Activated T-cell treated with anti-CD3 and anti-CD28 coated beads, Interleukin-2, amount 50 U/mL, for 4 hours (primary cell): ENCODE measurements at places on chromosomes 2 and 18.

GRCh38 chr2:200748779-200749178, 62.9 kb upstream of the BZW1 start:
- no peak for DNase-seq

- DNase-seq: no peak
Observed at GRCh38 chr2:120820263-120820952, 84.7 kb downstream of the GLI2 start.

DNA sequence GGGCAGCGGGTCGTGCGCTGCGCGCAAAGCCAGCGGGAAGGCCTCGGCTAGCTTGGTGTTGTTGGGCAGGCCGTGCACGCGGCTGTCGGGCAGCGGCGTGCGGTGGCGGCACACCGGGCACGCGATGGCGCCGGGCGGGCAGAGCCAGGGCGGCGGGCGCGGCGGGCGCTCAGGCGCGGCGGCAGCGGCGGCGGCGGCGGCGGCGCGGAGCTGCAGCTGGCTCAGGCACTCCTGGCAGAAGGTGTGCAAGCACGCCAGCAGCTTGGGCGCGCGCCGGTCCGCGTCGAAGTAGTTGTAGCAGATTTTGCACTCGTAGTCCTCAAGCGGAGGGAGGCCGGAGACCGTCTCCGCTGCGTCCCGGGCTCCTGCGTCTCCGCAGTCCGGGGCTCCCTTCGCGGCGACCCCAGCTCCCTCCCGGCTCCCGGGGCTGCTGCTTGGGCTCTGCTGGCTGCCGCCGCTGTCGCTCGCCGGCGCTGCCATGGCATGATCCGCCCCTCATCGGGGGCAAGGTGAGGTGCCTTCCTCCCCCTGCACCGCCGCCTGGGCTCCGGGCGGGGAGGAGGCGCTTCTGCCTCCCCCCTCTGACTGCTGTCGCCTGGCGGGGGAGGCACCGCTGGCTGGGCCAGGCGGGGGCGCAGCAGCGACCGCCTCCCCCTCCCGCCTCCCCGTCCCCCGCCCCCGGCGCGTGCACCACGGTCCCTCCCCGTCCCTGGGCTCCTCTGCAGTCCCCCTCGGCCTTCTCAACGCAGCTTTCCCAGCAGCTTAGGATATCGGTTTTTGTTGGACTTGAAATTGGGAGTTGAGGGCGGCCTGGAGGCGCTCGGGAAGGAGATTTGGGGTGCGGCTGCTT, 21.0 kb upstream of the PAX3 start:
- DNase-seq: no peak

DNA sequence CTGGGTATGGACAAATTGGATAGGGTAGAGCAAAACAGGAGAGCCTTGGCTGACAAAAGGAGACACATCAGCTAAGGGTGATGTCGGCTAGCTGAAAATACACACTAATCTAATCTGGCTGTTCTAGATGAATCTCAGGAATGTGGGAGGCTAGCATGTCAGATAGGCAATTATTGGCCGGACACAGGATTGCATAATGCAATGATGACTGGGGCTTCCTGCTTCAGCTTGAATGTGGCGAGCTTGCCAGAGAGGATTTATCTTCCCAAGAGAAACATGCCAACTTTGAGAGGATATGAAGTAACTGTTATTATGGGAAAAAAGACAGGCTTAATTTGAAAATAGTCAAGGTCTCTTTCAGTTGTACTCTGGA, 102.4 kb downstream of the TRIB2 start:
- DNase-seq: no peak

DNA sequence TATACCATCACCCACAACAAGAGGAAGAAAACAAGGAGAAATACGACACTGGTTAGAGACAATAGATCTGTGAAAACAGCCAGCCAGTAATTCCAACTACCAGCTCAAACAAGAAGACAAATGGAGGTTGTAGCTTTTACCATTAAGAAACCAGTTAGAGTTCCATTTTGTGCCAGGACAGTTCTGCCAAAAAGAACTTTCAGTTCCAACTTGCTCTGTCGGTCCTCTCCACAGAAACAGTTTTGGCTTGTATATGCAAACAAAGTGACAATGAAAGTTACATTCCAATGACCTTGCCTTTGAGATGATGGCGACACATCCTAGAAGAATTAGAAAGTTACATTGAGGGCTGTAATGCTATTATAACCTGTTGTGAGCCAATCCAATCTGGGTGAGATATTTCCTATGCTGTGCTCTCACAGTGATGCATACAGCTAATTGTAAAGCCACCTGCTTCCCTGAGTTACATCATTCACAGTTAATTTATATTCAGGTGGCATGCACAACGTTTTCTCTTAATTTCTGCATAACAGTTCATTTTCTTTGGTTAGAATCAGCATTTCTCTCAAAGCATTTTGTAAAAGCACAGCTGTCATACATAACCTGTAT, 1378.4 kb upstream of the PIK3C3 start:
- DNase-seq: no peak

DNA sequence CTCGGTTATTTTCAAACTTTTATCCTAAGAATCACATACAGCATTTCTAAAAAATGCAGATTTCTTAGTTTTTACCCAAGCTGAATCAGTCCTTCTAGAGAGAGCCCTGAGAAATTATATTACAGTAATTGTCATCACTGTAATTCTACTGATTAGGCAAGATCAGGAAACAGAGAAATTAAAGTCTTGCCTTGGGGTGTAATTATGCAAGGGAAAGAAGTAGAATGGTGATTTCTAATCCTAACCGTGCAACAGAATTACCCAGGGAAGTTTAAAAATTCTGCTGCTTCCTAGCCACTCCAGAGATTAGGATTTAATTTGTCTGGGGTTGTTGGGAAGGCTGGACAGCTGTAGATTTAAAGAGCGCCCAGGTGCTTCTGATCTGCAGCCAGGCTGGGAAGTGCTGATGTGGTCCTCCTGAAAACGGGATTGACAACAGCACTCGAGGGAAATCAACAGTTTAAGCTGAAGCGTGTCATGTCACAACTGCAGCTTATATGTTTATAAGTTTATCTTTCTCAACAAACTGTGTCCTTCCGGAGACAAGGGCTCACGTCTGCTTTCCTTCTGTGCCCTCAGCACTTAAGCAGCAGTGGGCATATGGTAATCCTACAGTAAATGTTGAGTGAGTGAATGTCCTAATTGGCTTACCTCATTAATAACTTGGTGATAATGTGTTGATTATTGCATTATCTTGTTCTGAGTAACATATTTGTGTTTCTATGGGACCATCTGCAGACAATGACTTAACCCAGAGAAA, 671.9 kb upstream of the SOX11 start:
- DNase-seq: no peak

DNA sequence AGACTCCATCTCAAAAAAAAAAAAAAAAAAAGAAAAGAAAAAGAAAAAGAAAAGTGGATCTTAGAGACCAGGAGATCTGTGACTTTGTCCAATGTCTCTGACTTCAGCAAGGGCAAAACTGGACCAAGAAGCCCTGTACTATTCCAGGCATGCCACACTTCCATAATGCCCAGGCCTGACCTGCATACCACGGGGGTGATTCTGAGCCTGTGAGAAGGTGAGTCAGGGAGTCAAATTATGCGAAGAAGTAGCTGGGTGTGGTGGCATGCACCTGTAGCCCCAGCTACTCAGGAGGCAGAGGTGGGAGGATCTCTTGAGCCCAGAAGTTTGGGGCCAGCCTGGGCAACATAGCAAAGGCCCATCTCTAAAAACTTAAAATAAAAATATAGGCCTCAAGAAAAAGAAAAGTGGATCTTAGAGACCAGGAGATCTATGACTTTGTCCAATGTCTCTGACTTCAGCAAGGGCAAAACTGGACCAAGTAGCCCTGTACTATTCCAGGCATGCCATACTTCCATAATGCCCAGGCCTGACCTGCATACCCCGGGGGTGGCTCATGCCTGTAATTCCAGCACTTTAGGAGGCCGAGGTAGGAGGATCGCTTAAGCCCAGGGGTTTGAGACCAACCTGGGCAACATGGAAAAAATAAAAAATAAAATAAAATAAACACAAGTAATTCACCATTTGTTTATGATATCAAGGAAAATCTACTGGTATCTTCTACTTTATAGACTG, 12.2 kb upstream of the PUM2 start:
- no peak for DNase-seq

GRCh38 chr2:5520463-5520972, 171.7 kb upstream of the SOX11 start:
- DNase-seq: no peak

DNA sequence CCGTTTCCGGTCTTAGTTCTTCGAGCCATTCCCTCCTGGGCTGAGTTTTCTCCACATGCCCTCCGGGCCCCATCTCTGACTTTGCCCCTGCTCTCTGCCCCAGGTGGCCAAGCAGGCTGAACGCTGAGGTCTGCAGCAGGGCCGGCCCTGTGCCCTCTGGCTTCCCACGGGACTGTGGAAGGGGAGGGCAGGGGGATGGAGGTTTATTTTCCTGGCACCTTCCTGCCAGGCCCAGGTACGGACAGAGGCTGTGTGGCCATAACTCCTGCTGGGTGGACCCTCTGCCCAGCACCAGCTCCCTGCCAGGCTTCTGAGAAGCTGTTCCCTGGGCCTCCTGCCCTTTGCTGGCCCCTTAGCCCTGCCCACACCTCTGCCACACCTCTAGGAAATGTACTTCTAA, 164.0 kb downstream of the TFCP2L1 start:
- no peak for DNase-seq

DNA sequence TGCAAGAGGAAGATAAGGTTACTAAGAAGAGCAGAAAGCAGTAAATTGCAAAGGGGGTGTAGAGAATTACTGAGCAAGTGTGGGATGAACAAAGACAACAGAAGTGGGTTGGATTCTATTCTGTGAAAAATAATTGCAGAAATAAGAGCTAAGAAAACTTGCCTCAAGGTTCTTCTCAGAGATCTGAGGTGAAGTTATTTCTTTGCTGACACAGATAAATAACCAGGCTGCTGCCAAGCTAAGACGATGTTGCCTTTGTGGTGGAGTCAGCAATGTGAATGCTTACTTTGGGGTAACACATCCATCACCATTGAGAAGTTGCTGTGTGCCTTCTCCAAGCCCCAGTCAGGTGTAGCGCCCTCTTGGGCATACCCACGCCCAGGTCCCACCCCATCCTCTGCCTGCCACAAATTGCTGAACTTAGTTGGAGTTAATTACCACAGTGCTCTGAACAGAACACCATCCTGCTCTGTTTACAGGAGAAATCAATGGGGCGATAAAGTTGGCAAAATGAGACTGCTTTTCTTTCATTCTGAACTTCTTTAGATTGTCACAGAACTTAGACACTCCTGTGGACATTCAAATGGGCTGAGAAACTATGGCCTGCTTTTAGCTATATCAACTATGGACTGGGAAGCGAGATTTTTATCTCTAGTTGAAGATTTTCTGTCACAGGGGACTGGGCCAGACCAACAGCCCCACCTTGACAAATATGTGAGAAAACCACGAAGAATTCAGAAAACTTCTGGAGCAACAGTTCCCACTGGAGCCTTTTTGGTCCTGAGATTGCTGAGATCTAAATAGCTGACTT, 283.6 kb downstream of the TMX3 start:
- DNase-seq: no peak

- DNase-seq: no peak
Observed at GRCh38 chr2:98769114-98769476, 38.2 kb upstream of the MGAT4A start.

- DNase-seq: peak; percentile 72
Observed at GRCh38 chr2:196926562-196927375, at the start of gene PGAP1. TSS of gene PGAP1 (minus strand) at chr2:196926707. CDS start at chr2:196926616, 91 bp downstream.

DNA sequence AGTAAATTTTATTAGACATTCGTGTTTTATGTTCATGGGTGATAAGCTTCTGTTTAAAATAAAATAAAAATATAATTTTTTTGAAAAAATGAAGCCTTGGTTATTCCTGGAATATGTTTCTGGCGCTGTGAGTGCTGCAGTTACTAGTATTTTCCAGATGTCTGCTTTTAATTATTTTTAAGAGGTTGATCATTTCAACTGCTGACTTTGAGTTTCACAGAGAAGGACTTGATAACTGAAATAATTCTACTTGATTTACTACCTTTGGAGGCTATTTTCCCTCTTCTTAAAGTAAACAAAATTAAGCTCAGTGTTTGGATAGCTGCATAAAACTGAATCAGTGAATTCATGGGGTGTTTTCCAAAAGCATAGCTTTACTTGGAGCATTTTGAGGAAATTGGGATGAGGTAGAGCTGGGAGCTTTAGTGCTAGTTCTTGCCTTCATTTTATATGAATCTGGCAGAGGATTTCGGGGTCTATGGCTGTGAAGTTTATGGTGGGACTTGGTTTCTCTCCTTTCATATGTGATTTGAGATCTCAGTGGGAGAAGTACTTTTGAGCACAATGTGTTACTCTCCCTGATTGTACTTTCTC, 666.5 kb downstream of the DCDC2C start:
- no peak for DNase-seq

DNA sequence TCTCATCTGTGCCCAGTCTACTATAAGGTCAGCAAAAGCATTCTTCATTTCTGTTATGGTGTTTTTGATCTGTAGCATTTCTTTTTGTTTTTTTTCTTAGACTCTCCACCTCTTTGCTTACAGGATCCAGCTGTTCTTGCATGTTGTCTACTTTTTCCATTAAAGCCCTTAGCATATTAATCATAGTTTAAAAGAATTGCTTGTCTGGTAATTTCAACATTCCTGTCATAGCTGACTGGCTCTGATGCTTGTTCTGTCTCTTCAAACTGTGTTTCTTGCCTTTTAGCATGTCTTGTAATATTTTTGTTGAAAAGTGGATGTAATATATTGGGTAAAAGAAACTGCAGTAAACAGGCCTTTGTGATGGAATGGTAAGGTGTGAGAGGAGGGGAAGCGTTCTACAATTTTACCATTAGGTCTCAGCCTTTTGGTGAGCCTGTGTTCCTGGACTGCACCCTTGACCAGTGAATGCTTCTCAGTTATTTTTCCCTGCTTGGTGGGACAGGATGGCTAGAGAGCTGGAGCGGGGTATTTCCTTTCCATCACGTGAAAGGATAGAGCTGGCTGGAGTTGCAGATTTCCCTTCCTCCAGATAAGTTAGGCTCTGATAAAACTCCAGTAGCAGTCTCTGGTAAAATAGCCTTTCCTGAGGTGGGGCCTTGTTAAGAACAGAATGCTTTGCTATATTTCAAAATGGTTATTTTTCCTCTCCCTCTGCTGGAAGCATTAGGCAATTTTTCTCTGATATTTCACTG, 65.4 kb downstream of the PLA2R1 start:
- DNase-seq: no peak

GRCh38 chr2:222298311-222299150, at the start of gene PAX3:
TSS of gene PAX3 (minus strand) at chr2:222298998. CDS start at chr2:222298615, 383 bp downstream.
- DNase-seq: no peak

DNA sequence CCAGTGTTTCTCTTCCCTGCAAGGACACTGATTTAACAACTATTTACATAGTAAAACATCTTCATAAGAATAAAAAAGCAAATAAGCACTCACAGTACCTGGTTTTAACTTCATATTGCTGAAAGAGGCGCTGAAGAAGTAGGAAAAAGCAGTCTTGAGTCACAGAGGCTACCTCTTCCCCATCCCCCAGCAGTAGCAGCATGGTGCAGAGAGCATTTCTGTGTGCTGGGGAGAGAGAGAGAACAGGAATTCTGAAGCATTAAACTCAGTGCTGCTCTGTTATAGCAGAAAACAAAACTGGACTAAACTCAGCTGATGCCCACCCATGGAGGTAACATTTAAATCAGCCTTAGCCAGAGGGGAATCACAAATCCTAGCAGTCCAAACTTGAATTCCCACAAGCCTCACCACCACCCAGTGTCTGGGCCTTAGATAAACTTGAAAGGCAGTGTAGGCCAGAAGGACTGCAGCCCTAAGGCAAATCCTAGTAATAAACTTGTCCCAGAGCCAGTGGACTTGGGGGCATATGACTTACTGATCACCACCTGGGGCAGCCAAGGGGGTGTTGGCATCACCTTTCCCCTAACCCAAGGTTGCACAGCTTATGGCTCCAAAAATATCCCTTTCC, 321.8 kb upstream of the CWC22 start:
- no peak for DNase-seq
